Activated CD4-positive, alpha-beta T cell treated with anti-CD3 and anti-CD28 coated beads for 36 hours (primary cell): ENCODE measurements at places on chromosomes 2 and 18. TPM values are rescaled to one million over a fixed set of nuclear protein-coding genes. Genes with fewer than 3 reads are reported as not detected.

AOX1 gene
- 0.65 TPM for total RNA-seq

- no peaks in the 10 kb centered on the region for H3K4me1 ChIP-seq
- no peak for DNase-seq
- no peak overlapping the region for H3K4me3 ChIP-seq
Observed at GRCh38 chr18:75800331-75800648, 372.8 kb upstream of the SMIM21 start.

DNA sequence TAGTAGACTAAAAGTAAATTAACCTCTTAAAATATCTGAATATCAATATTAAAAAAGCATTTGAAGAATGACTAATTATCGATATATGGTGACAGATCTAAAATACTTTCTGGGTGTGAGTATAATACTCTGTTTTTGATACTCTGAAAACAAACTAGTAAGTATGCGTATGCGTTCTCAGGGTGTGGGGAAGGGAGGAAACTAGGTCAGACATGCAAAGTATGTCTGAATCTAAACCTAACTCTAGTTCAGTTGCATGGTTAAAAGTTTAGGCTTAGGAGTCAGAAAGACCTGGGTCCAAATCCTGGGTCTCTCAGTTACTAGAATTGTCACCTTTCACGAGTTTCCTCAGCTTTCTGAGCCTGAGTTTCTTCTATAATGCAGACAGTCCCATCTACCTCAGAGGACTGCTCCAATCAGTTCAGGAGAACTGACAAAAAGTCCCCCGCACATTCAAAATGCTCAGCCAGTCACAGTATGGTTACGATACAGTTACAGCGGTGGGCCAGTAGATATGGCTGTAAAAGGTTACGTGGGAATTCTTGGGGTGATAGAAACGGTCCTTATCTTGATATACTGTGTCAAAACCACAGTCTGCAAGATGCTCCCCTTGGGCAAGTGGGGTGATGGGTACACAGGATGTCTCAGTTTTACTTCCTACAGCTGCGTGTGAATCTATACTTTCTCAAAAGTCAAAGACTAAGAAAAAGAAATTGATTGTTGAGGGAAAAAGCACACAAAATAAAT, 29.2 kb downstream of the UNC50 start:
- H3K4me1 ChIP-seq: peaks cover 39% of the 10 kb centered on the region
- H3K36me3 ChIP-seq: peaks cover 37% of the 10 kb centered on the region
- H3K4me3 ChIP-seq: peak overlapping the region; percentile 35
- H3K27me3 ChIP-seq: no peaks in the 10 kb centered on the region

PARD6G gene
- total RNA-seq: not detected

EPB41L3 gene
- 10.4 TPM for total RNA-seq

PSMA8 gene
- total RNA-seq: 2.0 TPM

GRCh38 chr2:73832930-73833329, 4.2 kb downstream of the STAMBP start:
- peaks cover 45% of the 10 kb centered on the region for H3K4me1 ChIP-seq
- DNase-seq: no peak
- no peaks in the 10 kb centered on the region for H3K27me3 ChIP-seq
- no peak overlapping the region for H3K4me3 ChIP-seq
- H3K27ac ChIP-seq: peak overlapping the region; percentile 81

- no peak overlapping the region for H3K27ac ChIP-seq
- H3K4me1 ChIP-seq: no peaks in the 10 kb centered on the region
- no peak overlapping the region for H3K4me3 ChIP-seq
- DNase-seq: no peak
- no peaks in the 10 kb centered on the region for H3K36me3 ChIP-seq
- H3K27me3 ChIP-seq: peaks cover 21% of the 10 kb centered on the region
Observed at GRCh38 chr2:110771547-110772382, 39.4 kb downstream of the ACOXL start.

SPATA3 gene
- total RNA-seq: 1.3 TPM

CAPN13 gene
- not detected for total RNA-seq

- no peaks in the 10 kb centered on the region for H3K4me1 ChIP-seq
- no peak overlapping the region for H3K27ac ChIP-seq
- H3K27me3 ChIP-seq: peaks cover 6% of the 10 kb centered on the region
- H3K36me3 ChIP-seq: no peaks in the 10 kb centered on the region
Observed at GRCh38 chr2:27296481-27296880, 11.8 kb downstream of the UCN start.

GRCh38 chr2:27485496-27485895, 4.0 kb downstream of the IFT172 start:
- no peak overlapping the region for H3K27ac ChIP-seq
- no peaks in the 10 kb centered on the region for H3K27me3 ChIP-seq
- peaks cover 18% of the 10 kb centered on the region for H3K4me1 ChIP-seq
- peaks cover 8% of the 10 kb centered on the region for H3K36me3 ChIP-seq

DNA sequence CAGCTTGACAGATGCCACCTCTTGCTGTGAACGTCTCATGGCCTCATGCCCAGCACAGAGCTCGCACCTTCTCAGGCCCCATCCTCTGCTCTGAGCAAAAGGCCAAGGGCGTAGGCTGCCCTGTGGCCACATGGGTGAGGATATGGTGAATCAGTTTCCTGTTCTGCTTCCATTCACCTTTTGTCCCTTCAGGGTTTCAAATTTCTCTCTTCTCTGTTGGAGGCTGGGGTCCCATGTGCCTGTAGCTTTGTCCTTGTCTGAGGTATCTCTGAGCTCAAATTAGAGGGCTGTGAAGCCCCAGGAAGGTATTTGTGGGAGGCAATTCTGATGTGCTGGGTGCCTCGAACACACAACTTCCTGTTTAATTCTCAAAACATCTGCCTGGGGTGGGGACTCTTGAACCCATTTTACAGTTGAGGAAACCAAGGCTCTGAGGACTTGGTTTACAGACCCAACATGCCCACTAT, 29.0 kb downstream of the ZAP70 start:
- peaks cover 45% of the 10 kb centered on the region for H3K36me3 ChIP-seq
- DNase-seq: peak; percentile 50
- peaks cover 57% of the 10 kb centered on the region for H3K4me1 ChIP-seq
- H3K27ac ChIP-seq: peak overlapping the region; percentile 80
- H3K27me3 ChIP-seq: no peaks in the 10 kb centered on the region
- no peak overlapping the region for H3K4me3 ChIP-seq

DNA sequence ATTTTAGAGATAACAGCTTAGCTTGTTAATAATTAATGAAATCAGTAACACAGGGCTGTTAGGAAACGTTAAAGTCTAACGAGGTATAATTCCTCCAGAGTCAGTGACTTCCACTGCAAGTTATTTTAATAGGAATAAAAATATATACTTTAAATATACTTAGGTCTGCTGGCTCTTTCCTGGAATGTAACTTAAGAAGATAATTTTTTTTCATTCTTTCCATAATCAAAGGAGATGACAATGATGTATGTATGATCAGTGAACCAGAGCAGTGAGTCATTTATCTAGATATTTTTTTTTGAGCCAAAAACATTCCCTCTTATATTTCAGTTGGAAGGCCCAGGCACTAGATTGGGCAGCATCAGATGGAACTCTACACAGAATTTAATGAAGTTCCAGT, 104.2 kb upstream of the LYPD1 start:
- H3K36me3 ChIP-seq: no peaks in the 10 kb centered on the region
- no peak for DNase-seq
- H3K4me1 ChIP-seq: no peaks in the 10 kb centered on the region
- H3K27me3 ChIP-seq: no peaks in the 10 kb centered on the region

DNA sequence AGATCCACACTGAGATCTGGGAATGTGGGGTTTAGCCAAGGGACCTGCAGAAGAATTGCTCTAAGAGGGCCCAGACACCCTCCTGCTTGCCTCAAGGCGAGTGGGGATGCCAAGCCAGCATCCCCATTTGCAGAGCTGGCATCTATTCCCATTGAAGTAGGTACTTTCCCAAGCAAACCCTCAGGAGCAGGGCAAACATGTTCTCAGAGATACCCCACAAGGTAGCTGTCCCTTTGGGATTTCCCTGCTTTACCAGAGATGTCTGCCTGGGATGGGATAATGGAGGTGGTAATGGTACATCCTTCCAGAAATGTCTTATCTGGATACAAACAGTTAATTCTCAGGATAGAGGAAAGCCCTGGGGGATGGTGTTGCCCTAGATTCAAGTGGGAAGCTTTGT, 51.2 kb downstream of the GYPC start:
- no peaks in the 10 kb centered on the region for H3K4me1 ChIP-seq
- H3K27me3 ChIP-seq: no peaks in the 10 kb centered on the region
- no peak for DNase-seq
- no peak overlapping the region for H3K4me3 ChIP-seq
- H3K36me3 ChIP-seq: peaks cover 2% of the 10 kb centered on the region
- H3K27ac ChIP-seq: no peak overlapping the region

- H3K4me1 ChIP-seq: no peaks in the 10 kb centered on the region
- peaks cover 7% of the 10 kb centered on the region for H3K27me3 ChIP-seq
- no peak overlapping the region for H3K27ac ChIP-seq
- no peak overlapping the region for H3K4me3 ChIP-seq
- H3K36me3 ChIP-seq: no peaks in the 10 kb centered on the region
Observed at GRCh38 chr2:152858594-152859265, 140.3 kb downstream of the ARL6IP6 start.

DNA sequence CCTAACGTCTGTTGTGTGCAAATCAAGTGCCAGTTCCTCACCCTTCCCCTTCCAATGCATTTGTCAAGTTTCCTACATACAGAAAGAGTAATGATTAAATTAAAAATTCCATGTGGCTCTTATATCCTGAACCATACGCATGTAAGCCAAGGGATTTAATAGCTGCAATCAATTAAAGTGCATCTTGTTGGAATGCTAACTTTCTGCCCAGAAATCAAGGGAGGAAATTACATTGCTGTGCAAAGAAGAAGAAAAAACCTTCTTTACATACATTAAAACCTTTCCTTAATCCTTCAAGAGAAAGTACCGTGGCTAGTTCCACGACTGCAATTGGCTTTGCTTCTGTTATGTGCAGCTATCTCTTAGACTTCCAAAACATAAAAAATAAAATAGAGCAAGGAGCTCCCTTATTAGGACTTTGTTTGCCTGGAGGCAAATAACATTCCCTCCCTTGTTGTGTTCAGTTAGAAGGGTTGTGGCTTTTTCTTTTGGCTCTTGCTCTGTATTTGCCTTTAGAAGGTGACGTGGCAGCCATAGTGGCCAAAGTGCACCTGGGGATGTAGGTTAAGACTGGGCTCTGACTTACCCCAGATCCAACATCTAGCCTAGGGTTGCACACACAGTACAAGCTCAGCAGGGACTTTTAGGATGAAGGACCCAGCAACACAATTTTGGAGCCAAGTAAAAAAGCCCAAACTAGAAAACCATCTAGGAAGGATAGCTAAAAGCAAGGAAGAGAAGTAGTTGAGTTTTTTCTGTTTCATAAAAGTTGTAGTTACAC, 158.3 kb downstream of the ANTXR1 start:
- H3K36me3 ChIP-seq: no peaks in the 10 kb centered on the region
- no peak overlapping the region for H3K27ac ChIP-seq
- no peak overlapping the region for H3K4me3 ChIP-seq
- no peak for DNase-seq

GRCh38 chr2:54574107-54574859, 118.2 kb downstream of the SPTBN1 start:
- peak; percentile 82 for DNase-seq
- H3K27ac ChIP-seq: peak overlapping the region; percentile 99
- H3K27me3 ChIP-seq: no peaks in the 10 kb centered on the region
- peaks cover 96% of the 10 kb centered on the region for H3K4me1 ChIP-seq
- H3K4me3 ChIP-seq: peak overlapping the region; percentile 32
- peaks cover 15% of the 10 kb centered on the region for H3K36me3 ChIP-seq

DNA sequence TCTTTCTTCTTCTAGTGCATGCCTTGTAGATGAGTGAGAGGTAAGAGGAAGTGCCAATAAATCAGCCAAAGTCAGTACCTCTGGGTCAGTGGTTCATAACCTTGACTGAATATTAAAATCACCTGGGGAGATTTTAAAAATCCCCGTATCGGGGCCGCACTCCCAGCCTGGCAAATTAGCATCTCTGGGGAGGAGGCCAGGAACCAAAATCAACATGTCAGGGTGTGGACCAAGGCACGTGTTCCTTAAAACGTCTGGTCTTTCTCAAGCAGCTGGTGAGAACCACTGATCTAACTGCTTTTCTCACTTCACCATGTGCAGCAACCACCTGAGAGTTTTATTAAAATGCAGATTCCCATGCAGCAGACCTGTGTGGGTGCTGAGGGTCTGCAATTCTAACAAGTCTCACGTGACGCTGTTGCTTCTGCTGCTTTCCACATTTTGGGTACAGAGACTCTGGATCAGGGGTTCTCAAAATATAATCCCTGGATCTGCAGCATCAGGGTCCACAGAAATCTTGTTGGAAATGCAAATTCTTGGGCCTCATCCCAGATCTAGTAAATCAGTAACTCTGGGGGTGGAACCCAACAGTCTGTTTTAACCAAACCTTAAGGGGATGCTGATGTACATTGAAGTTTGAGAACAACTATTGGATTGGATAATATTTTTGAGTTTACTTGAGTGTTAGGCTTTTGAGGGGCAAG, 49.5 kb downstream of the CHST9 start:
- H3K4me1 ChIP-seq: no peaks in the 10 kb centered on the region
- H3K4me3 ChIP-seq: no peak overlapping the region
- H3K27me3 ChIP-seq: no peaks in the 10 kb centered on the region
- DNase-seq: no peak
- no peak overlapping the region for H3K27ac ChIP-seq
- no peaks in the 10 kb centered on the region for H3K36me3 ChIP-seq

- no peaks in the 10 kb centered on the region for H3K27me3 ChIP-seq
- H3K4me1 ChIP-seq: peaks cover 52% of the 10 kb centered on the region
- H3K27ac ChIP-seq: peak overlapping the region; percentile 68
- no peaks in the 10 kb centered on the region for H3K36me3 ChIP-seq
- peak overlapping the region; percentile 93 for H3K4me3 ChIP-seq
Observed at GRCh38 chr2:65055422-65056214, 598 bp upstream of the CEP68 start.

DNA sequence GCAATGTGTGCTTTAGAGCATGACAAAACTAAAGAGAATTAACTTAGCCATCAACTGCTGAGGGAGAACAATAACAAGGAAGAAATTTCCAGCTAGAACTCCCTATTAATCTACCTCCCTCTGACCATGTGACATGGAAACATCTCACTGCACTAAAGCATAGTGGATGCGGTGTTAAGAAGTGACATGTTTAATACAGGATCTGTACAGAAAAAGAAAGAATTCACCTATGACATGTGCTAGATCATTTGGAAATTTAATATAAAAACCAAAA, 202.3 kb upstream of the KLHL14 start:
- no peak overlapping the region for H3K27ac ChIP-seq
- no peak overlapping the region for H3K4me3 ChIP-seq
- no peaks in the 10 kb centered on the region for H3K4me1 ChIP-seq
- no peaks in the 10 kb centered on the region for H3K36me3 ChIP-seq

- H3K4me3 ChIP-seq: no peak overlapping the region
- H3K27me3 ChIP-seq: peaks cover 1% of the 10 kb centered on the region
Observed at GRCh38 chr18:45243340-45244110, 371.8 kb upstream of the SLC14A2 start.

DNA sequence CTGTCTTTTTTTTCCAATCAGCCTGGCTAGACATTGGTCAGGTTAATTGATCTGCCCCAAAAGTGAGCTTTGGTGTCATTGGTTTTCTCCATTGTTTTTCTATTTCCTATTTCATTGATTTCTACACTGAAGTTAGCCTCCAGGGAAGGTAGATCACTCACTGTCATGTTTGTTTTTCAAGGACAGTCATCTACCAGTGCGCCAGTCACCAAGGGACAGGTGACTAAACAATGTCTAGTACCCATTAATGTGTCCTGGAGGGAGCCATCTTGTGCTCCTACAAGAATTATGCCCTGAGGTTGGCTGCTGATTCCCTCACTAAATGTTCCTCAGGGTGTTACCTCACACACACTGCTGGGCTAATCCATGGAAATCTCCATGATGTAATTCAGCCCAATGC, 17.6 kb upstream of the USP40 start:
- DNase-seq: no peak
- no peaks in the 10 kb centered on the region for H3K36me3 ChIP-seq
- H3K27me3 ChIP-seq: peaks cover 8% of the 10 kb centered on the region
